ENCODE measurements at places on chromosomes 5 and 9.

DNA sequence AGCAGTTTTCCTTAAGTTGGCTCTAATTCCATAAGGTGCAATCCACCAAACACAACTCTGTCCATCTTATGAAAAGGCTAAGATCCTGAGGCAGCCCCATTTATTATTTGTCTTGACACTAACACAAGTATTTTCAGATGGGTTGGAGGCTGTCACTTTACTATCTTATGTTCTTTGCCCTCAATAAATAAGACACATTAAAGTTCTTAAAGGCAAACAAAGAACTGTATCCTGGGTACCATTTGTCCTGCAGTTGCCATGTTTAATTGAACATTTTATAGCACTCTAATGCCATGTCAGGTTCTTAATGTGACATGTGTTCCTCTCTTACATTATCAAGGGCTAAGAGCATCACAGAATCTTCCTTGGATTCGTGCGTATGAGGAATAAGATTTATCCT is 189.5 kb upstream of the SNX2 start:
- DNase-seq: no peak

DNA sequence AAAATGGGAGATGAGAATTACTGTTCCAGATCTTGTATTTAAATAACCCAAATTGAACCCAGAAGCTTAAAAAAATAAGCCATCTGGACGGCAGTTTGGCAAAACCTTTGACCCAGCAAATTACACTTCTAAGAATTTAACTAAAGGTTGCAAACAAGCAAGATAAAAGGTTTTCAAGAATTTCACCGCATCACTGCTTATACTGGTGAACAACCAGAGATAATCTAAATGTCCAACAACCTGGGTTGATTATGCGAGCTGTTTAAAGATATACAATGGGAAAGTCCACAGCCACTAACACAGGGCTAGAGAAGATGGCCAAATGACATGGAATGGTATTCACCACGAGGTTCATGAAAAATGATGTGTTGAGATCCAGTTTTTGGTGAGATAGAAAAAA is 149.3 kb downstream of the GNAQ start:
- no peak for DNase-seq

DNA sequence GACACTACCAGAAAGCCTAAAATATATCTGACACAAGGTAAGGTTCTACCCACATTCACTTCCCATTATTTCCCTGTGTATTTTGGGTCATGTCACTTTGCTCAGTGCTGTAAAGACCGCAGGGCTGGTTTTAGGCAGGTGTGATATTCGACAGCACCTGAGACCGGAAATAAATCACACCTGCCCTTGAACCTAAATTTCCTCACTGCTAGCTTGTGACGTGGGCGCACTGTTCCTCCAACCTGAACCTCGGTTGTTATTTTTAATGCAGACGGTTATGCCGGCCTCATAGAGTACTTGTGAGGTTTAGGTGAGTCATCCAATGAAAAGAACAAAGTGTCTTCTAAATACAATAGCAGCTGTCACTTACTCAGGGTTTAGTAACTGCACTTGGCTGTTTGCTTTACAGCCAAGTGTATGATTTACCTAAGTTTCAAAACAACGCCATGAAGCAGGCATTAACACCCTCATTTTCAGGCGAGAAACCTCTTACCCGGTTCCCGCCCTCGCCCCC is 20.7 kb upstream of the ZNF782 start:
- DNase-seq: peak; percentile 45

DNA sequence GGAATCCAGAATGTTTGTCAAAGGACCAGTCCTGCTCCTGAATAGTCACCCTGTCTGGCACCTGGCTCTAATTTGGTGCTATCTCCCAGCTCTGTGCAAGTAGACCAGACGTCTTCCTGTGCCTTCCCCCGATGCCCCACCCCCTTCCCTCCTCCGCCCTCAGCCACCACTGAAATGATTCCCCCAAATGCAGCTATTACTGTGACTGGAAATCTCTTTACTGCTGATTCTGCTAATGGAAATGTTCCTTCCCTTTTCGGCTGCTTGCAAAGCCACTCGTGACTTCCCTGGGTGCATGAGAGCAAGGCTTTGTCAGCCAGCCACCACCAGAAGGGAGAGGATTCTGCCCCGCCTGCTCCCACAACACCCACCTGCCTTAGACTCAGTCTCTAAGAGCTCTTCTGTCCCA is 11.4 kb downstream of the ASTN2 start:
- no peak for DNase-seq

DNA sequence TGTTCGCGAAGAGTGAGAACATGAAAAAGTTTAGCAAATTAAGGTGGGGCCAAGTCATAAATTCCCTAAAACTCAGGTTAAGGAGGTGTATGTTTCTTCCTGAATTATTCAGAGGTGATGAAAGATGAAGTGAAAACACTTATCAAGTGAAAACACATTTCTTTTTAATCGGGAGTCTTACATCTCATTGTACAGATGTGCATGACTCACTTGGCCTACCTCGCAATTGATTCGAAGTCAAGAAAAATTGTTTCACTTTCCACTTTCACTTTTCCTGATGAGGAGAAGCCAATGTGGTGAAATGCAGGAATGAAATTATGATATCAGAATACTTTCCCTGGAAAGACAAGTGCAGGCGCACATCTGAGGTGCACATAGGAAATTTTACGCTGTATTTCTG is 78.7 kb downstream of the SLC25A46 start:
- DNase-seq: no peak

DNA sequence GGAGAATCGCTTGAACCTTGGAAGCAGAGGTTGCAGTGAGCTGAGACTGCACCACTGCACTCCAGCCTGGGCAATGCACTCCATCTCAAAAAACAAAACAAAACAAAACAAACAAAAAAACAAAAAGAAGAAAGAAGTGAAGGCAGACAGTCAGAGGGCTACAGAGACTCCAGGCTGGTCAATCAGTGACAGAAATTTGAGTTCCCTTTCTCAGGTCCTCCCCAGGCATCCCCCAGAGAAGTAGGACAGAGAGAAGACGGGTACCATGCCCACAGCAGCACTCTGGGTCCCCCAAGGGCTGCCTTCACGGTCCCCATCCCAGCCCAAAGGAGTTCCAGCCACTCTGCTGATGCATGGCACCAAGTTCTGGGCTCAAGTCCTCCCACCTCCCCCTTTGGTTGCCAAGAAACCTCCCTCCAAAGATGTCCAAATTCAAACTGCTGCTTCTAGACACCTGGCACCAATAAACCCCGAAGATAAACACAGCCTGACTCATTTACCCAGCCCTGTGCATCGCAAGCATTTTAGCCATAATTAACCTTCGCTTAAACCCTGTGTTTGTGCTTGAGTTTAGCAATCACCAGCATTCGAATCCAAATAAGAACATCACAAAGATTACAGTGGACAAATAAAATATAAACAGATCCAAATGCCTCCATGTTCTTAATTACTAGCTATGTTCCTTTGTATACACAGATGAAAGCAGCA is 24.0 kb downstream of the SEMA4D start:
- DNase-seq: no peak

DNA sequence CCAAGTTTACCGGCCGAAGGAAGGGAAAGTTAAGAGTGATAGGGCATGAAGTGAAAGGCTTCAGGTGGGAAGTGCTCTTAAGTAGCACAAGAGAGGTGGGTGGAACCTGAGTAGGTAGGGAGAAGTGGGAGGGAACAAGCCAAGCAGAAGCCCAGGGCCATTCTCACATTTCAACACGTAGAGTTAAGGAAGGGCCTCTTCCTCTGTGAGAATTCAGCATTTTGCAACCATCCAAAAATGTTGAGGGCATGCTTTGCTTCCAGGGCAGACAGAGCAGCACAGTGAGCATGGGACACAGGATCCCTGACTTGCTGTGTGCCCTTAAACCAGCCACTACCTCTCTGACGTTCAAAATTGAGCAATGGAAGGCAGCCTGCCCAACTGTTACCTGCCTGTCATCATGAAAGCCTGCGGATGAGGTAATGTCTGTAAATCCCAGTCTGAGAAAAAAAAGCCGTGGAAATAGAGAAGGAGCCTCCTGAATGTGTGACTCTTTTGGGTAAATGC is 3.3 kb downstream of the CYFIP2 start:
- DNase-seq: no peak

DNA sequence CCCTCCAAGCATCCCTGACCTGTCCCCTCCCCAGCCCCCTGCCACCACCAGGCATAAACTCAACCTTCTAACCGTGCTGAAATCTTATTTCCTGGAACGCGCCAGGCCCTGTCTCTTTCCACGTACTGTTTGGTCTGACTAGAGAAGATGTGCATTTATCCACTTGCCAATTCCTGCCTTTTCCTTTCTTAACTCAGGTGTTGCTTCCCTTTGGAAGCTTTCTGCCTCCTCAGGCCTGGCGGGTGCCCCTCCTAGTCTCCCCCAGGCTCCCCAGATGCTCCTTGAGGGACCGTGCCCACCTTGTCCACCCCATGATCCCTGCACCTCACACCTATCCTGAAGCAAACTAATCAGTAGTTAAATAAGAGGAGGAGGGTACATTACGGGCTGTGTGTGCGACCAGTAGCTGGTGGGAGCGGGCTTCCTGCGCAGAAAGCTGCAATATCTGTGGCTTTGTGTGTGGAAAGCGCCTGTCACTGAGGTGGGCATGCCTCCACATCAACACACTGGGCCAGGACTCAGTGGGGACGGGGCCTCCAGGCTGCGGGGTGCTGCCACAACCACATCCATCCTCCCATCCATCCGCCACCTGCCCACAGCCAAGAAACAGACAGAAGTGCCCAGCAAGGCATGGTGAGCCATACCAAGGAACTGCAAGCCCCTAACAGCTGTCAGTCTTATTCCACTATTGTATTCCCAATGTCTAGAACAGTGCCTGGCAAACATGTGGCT is 73.5 kb downstream of the COL23A1 start:
- no peak for DNase-seq

DNA sequence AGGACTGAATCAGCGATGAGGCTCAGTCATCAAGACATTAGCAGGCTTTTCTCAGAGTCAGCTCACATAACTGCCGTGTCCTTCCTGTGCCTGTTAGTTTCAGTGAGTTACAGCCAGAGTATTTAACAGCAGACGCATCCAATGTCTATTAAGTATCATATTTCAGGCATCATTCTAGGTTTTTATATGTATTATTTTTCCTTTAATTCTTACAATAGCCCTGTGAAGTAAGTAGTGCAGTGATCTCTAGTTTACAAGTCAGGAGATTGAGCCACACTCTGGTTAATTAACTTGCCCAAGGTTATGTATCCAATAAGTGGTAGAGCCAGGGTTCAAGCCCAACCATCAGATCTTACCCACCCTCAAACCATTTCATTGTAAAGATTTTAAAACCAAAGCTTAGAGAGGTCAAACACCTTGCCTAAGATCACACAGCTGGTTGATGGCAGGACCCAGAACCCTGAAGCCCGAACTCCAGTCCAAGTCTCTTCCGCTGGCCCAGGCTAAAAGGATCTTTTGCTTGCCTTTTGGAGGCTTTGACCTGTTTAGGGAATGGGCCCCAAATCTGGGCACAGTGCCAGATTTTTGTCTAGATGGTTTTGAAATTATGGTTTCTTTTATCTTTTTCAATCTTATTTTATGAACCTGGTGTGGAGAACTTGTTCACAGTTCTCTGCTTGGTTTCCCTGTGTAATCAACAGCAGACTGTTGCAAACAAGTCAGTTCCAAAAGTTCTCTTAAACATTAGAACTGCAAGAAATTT is 261.2 kb upstream of the CLINT1 start:
- DNase-seq: no peak

DNA sequence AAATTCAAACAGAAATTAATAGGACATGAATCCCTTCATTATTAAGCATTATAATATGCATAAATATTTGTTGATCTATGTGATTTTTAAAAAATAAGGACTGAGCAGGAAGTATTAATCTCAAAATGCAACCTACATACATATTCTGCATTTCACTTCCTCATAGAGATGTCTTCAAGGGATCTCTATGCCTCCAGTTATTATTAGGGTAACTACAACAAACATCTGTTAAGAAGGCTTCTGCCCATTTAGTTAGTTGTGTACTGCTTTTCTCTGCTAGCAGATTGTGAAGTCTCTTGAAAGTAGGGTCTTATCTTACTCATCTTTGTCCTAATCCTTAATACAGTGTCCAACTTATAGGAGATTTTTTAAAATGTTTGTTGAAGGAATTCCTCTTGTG is 414.1 kb downstream of the ACTL7B start:
- no peak for DNase-seq

- peak; percentile 86 for DNase-seq
Measured at GRCh38 chr5:143605403-143606005, 202.0 kb upstream of the NR3C1 start.

All from activated CD4-positive, alpha-beta T cell treated with anti-CD3 and anti-CD28 coated beads, Interleukin-2, Interleukin-4, amounts not matched to agents 100 ng/mL and 50 ng/mL, durations not matched to agents 16 hours and 8 hours (primary cell).